ENCODE measurements at places on chromosomes 3 and 15.

DNA sequence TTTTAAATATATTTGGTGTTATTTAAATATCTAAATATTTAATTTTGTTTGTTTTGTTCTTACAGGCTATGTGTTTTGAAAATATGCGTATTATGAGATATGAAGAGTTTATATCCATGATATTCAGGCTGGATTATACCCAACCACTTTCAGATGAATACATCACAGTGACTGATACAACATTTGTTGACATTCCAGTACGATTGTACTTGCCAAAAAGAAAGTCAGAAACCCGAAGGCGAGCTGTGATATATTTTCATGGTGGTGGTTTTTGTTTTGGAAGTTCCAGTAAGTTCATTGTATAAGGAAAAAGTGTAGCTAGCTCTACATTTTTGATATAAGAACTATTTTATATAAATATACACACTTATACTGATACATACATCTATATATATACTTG, 6.9 kb downstream of the AADACL2 start:
- no peak for DNase-seq

- DNase-seq, result no peak
Observed at GRCh38 chr3:155635056-155635455, 109.8 kb downstream of the PLCH1 start.

- DNase-seq, result no peak
Observed at GRCh38 chr15:84702961-84703482, 12.9 kb downstream of the SEC11A start.

DNA sequence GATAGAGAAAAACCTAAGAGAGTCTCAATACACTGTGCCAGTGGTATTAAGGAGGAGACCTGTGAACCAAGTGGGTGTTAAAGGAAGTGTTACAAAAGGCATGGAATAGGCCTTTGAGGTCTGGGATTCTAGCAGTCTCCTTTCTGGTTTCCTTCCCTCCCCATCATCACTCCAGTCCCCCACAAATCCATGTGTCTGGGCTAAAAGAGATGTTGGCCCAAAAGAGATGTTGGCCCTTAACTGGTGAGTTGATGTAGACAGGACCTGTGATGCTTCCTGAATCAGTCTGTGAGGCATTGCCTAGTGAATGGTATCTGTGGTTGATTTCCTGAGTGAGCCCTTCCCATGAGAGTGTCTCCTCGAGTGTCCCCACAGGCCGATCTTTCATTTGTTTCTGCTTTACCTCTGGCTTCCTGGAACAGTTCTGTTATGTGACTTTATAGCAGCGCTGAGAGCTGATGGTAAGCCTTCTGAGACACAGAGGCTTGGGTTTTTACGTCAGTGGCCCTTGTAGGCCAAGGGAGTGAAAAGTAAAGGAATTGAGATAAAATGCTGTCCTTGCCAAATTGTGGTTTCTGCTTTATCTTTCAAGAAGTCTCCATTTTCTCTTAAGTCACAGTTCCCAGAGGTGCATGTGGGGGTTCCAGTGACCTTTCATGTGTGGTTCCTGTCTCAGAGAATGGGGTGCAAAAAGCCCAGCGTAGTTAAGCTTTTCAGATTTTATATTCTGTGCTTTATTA, 87.8 kb downstream of the KLHL25 start:
- peak; percentile 46 for DNase-seq

- DNase-seq, result no peak
Observed at GRCh38 chr15:70491201-70491621, 272.1 kb downstream of the UACA start.

DNA sequence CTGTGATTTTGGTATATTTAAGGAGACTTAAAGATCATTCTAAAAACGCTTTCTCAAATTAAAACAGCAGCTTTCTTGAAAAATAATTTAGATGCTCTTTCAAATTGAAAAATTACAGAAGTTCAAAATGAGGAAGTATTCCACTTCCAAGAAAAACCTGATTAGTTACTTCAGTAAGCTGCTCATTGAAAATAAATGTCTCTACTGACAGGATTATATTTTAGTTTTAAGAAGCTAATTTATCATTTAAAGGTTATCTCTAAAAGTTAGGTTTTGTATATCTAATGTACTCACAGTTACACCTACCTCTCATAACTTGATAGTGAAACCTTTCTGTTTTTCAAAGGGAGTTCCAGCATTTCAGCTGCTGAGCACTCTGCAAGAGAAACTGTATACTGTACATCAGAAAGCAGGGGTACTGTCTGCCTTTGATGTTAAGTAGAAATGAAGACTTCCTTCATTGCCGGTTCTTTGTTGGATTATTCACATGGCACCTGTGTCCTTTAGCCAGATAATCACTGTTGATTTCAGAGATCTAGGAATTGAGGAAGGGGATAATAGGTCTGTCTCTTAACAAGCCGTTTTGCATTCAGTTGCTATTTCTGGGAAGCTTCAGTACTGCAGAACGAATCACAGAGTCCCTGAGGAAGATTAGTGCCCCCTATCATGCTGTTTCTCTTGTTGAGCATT, 161.6 kb downstream of the TCF12 start:
- DNase-seq, result no peak

DNA sequence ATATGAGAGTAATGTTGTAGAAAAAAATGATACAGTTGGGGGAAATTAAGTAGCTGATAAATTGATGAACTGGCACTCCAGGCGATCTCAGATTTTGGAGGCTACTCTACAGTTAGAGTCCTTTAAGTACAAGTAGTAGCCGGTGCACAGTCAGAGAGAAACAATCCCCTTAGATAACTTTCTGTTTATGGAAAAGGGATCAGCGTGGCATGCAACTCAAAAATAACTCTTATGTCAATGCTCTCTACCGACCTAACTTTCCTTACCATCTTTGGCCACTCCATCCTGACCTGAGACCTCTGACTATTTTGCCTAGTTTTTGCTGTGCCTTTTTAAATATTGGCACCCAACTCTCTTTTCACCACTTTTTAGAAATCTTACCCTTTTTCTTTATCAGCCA, 299.6 kb downstream of the UNC13C start:
- DNase-seq, result no peak

GRCh38 chr15:27707257-27707656, 391.9 kb downstream of the OCA2 start:
- DNase-seq, result no peak

- DNase-seq, result no peak
Observed at GRCh38 chr3:105364128-105364527, 2.6 kb upstream of the ALCAM start.

DNA sequence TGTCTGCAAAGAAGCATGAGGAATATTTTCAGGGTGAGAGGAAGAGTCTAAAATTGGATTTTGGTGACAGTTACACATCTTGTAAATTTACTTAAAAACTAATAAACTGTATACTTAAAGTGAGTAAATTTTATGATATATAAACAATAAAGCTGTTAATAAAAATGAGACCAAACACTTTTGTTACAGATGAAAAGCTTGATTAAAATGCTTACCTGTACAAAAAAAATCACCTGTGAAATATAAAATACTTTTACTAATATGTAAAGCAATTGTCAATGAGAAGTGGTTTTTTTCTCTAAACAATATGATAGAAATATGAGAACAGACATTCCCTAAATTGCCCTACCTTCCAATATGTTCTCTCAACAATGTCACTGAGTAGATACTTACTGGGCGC, 27.2 kb upstream of the CPB1 start:
- DNase-seq, result no peak

- no peak for DNase-seq
Observed at GRCh38 chr3:139434764-139435307, 41.5 kb downstream of the RBP2 start.

DNA sequence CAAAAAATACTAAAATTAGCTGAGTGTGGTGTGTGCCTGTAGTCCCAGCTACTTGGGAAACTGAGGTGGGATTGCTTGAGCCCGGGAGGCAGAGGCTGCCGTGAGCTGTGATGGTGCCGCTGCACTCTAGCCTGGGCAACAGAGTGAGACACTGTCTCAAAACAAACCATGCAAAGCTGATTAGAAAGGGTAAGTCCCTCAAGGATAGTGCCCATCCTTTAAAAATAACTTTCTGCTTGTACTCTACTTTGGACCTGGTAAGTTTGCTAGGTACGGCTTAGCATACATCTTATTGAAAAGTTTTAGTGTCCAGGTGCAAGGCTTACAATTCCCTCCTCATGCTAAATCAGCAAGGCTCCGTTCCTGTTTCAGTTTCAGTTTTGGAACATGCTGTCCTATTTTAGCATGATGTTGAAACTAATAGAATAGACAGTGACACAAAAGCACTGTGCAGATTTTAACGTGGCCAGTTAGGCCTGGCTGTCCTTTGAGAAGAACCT, 21.4 kb downstream of the FEM1B start:
- no peak for DNase-seq

DNA sequence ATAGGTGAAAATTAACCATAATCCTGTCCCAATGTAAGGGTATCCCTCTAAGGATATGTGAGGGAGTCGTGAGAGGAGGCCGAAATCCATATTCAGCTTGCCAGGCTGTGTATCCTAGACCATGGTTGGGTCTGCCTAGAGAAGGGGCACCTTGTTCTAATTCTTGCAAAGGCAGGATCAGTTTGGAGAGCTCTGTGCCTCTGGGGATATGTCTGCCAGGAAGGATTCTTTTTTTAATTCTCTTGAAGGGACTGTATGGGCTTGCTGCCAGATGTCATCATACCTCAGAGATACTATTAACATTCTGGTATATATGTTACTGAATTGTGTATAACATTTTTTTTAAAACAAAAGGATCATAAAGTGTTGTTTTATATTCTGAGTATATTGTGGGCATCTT, 2.4 kb downstream of the ATP1B3 start:
- no peak for DNase-seq

- DNase-seq, result no peak
Observed at GRCh38 chr3:186154641-186155040, 45.8 kb upstream of the ETV5 start.

DNA sequence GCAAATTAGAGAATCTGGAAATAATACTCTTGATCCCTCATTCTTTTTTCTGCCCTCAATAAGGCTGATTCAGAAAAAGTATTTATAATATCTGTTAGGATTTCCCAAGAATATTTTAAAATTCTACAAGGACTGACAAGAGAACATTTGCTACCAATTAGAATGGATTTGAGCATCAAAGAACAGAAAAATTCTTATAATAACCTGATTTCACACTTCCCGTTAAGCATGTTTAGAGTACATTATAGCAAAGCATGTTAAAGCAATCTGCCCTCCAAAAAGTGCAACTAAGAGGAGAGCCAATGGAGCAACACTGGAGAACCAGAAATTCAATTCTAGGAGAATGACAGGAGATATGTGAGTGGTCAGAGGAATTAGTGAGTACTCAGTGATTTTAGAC, 57.2 kb downstream of the THBS1 start:
- DNase-seq, result no peak

- no peak for DNase-seq
Observed at GRCh38 chr3:107578091-107578490, 55.3 kb downstream of the BBX start.

GRCh38 chr15:67750371-67750770, 74.9 kb upstream of the SKOR1 start:
- no peak for DNase-seq

DNA sequence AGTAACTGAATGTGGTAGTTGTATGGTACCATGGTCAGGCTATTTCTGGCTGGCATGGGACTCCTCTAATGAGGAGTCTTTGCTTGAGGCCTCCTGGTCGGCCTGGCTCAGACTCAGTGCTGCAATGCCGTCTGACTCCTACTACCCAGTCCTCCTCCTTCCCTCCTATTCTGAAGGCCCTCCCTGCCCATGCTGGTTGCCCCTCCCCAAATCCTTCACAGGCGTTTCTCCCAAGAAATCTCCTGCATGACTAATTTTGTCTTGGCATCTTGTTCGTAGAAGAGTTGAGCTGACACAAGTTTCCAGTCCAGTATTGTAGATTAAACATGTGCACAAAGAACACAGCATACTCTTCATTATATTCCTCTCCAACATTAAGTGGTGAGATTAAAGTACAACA, 115.5 kb downstream of the NFKBIZ start:
- no peak for DNase-seq

DNA sequence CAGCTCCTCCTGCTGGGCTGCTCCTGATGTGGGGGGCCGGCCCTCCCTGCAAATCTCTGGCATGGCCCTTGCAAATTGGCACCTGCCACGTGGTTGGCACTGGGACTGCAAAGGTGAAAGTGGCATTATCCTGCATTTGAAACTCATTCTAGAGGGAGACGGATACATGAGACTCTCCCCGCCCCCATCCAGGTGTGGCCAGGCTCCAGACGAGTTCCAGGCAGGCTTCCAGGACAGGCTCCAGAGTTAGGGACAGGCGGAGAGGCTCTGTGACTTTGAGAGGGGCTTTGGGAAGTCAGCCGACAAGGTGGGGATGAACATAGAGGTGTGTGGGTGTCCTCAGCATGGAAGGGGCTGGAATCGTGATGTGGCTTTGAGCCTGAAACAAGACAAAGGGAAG, 178.5 kb downstream of the APBA2 start:
- no peak for DNase-seq

GRCh38 chr3:107452436-107452835, 70.3 kb upstream of the BBX start:
- DNase-seq, result no peak

DNA sequence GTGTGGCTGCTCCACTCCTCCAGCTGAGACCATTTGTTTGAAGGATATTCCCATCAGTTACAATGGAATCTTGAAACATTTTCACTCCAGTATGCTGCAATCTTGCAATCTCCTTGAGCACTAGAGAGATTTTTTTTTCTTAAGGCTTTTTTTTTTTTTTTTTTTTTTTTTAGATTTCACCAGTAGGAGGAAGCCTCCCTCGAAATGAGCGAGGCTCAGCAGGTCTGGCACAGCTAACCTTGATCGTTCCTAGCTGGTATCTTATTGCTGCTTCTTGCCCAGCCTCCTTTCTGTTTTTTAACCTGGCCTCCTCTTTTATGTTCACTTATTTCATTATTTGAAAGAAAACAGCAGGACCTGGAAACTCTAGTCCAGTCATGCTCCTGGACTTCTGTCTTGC, 48.1 kb downstream of the RAP2B start:
- DNase-seq, result no peak

- DNase-seq, result no peak
Observed at GRCh38 chr15:79136434-79137046, 46.0 kb upstream of the RASGRF1 start.

GRCh38 chr15:31013863-31014607, 22.6 kb upstream of the MTMR10 start:
- DNase-seq, result no peak

GRCh38 chr3:134394380-134394779, 20.1 kb upstream of the AMOTL2 start:
- DNase-seq, result no peak

GRCh38 chr3:184884359-184885017, 72.5 kb downstream of the VPS8 start:
- no peak for DNase-seq

Measured in stimulated activated CD4-positive, alpha-beta T cell treated with anti-CD3 and anti-CD28 coated beads, Interleukin-12 subunit alpha, Interleukin-12 subunit beta, amount 100 ng/mL, for 48 hours (primary cell).